ENCODE measurements at places on chromosomes 16 and 17.

- DNase-seq: no peak
Observed at GRCh38 chr16:89202422-89203215, 2.3 kb upstream of the SLC22A31 start.

GRCh38 chr17:16948587-16949376 lies 23.1 kb downstream of the TNFRSF13B start:
- no peak for DNase-seq

- no peak for DNase-seq
Observed at GRCh38 chr17:46896991-46897390, 26.0 kb upstream of the GOSR2 start.

DNA sequence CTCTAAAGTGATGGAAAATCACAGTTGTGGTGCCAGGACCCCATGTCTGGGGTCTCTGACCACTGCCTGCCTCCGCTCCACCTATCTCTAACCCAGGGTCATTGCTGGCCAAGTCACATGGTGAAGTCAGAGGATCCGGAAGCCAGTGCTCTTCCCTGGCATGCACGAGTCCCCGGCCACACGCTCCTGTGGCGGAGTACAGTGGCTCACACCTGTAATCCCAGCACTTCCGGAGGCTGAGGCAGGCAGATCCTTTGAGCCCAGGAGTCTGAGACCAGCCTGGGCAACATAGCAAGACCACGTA lies 21.5 kb upstream of the RBFOX3 start:
- DNase-seq: no peak

- peak; percentile 98 for DNase-seq
Observed at GRCh38 chr16:11636172-11636721, 32.0 kb upstream of the SNN start.

GRCh38 chr16:65178151-65178550 lies 56.3 kb upstream of the CDH11 start:
- DNase-seq: no peak

GRCh38 chr16:27756206-27756970 lies 206.4 kb downstream of the KATNIP start:
- no peak for DNase-seq

DNA sequence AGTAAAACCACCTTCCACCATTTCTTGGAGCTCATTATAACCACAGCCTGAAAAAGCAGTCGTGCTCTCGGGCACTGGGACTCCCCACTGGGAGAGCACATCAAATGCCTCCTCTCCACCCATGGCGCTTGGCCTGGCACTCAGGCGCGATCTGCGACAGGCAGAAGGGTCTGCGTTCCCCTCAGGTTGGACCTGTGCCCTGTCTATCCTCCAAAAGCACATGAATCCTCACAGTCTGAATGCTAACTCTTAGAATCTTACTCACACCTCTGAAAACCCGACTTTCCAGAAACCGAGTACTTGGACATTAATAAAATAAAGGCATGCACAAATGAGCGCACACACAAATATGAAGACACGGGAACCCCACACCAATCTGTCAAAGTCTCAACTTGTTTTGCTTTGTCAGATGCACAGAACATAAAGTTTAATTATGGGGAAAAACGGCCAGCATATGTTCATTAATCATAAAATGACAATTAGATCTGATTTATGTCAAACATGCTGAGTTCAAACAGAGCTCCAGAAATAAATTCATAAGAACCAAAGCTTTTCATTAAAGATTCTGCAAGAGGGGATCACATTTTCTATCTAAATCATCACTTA lies 20.5 kb upstream of the FAAP100 start:
- no peak for DNase-seq

Data from DMS53 (cell line).